ENCODE measurements at places on chromosomes 1 and 21. TPM values are rescaled to one million over a fixed set of nuclear protein-coding genes. Genes with fewer than 3 reads are reported as not detected.

DNA sequence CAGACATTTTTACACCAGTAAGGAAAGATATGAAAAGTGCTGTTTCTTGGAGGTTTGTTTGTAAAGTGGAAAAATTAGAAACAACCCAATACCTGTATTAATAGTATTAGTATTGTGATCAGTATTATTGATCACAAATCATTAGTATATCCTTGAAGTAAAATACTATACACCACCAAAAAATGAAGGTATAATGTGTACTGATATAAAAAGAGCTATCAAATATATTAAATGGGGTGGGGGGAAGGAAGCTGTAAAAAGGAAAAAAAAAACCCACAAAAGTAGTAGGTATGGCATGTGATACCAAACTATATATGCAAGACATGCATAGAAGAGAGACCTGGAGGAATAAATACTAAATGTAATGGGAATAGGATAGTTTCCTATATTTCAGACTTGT is 46.3 kb downstream of the POU2F1 start:
- no peak for DNase-seq

- no peak for DNase-seq
These were observed 8.4 kb downstream of the ENO1 start for GRCh38 chr1:8870103-8870502.

GRCh38 chr1:28112388-28113241 is 24.2 kb upstream of the EYA3 start:
- no peak for DNase-seq

- no peak for DNase-seq
These were observed 43.6 kb downstream of the TBX15 start for GRCh38 chr1:118944546-118944945.

- no peak for DNase-seq
These were observed 84.4 kb upstream of the HOOK1 start for GRCh38 chr1:59730302-59730701.

- no peak for DNase-seq
These were observed 44.3 kb upstream of the IL10 start for GRCh38 chr1:206816390-206817287.

DNA sequence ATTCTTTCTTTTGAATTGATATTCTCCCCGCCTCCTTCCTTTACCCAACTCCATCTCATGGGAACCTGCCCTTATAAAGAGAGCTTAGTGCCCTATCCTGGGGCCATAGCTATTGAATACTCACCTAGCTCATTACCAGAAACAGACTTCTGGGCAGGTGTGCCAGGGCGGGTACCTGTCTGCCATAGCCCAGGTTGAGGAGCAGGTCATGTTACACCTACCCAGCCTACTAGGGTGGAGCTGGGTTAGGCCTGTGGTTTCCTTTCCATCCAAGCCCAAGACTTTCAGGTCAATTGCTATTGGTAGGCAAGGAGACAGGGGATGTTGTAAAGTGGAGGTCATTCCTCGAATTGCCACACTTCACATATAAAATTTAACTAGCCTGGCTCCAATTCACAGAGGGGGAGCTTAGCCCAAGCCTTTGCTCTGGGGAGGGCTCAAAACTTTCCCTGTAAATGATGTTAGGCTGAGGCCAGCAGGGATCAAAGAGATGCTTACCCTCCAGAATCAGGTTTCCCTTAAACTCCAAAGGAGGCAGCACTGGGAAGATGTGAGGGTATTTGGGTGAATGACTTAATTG is 87.1 kb upstream of the IPO9 start:
- DNase-seq = no peak

DNA sequence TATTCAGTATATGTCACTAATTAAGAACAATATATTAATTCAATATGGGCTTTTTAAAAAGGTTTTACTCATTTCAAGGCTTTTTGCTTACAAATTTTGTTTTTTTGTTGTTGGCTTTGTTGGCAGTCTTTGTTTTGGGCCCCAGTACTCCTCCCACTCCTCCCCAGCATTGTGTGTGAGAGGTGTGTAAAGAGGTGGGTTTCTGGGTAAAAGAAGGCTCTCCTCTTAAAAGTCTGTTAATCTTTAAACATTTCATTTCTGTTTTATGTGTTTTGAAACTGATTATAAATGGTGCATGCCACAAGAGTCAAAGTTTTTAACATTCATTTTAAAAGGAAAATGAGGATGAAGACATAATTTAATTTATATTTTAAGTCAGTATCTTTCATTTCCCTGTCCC is 79.6 kb downstream of the SASS6 start:
- DNase-seq = no peak

Gene HSPB7
- 10.7 TPM for total RNA-seq

Gene GUK1
- total RNA-seq = 250 TPM

Gene E2F2
- total RNA-seq = 2.1 TPM

Gene HCRTR1
- 0.31 TPM for total RNA-seq

Gene FABP3
- total RNA-seq = 6.5 TPM

Gene TACSTD2
- total RNA-seq = 5.0 TPM

Measured in sciatic nerve (tissue), 2 donors.